Thoracic aorta (tissue), 2 donors: ENCODE measurements at places on chromosomes 12 and 14. TPM values are rescaled to one million over a fixed set of nuclear protein-coding genes. Genes with fewer than 3 reads are reported as not detected.

- no peaks in the 10 kb centered on the region for H3K27me3 ChIP-seq
- no peak overlapping the region for H3K4me3 ChIP-seq
- H3K36me3 ChIP-seq = no peaks in the 10 kb centered on the region
- H3K4me1 ChIP-seq = no peaks in the 10 kb centered on the region
- H3K27ac ChIP-seq = no peak overlapping the region
- DNase-seq = no peak
Observed at GRCh38 chr12:79059557-79059956, 195.0 kb downstream of the SYT1 start.

GRCh38 chr12:106704081-106704480 is 70.4 kb upstream of the RIC8B start:
- H3K27ac ChIP-seq = no peak overlapping the region
- no peak for DNase-seq
- no peaks in the 10 kb centered on the region for H3K36me3 ChIP-seq
- no peaks in the 10 kb centered on the region for H3K4me1 ChIP-seq
- H3K4me3 ChIP-seq = no peak overlapping the region

GRCh38 chr12:93108985-93109384 is 179.9 kb upstream of the EEA1 start:
- H3K4me3 ChIP-seq = no peak overlapping the region
- no peak overlapping the region for H3K27ac ChIP-seq
- H3K36me3 ChIP-seq = no peaks in the 10 kb centered on the region
- H3K27me3 ChIP-seq = no peaks in the 10 kb centered on the region
- DNase-seq = no peak

DNA sequence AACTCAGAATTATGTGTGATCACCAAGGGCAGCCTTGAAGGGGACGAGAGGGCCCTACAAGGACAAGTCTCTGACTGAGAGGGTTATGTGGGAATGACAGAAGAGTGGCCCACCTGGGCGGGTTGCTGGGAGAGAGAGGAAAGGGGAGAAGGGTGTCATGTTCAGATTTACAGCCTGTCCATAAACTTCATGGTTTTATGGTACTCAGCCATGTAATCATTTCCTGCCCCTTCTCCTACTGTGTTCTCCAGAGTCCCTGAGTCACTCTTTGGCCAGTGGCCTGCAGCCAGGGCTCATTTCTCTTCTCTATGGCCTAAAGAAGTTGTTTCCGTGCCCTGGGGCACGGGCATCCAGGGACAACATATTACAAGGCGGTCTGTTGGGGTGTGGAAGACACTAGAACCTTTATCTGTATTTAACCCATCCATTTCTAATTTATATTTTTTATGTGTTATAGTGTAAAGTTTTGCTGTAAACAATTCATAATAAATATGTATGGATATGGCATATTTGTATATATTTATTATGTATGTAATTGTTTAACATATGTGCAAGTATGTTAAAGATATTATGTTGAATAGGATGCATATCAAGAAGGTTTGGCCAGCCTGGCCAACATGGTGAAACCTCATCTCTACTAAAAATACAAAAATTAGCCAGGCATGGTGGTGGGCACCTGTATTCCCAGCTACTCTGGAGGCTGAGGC is 26.9 kb downstream of the DDX47 start:
- H3K36me3 ChIP-seq = no peaks in the 10 kb centered on the region
- H3K4me3 ChIP-seq = no peak overlapping the region
- H3K27me3 ChIP-seq = no peaks in the 10 kb centered on the region
- peak overlapping the region; percentile 60 for H3K27ac ChIP-seq
- DNase-seq = peak; percentile 51

DNA sequence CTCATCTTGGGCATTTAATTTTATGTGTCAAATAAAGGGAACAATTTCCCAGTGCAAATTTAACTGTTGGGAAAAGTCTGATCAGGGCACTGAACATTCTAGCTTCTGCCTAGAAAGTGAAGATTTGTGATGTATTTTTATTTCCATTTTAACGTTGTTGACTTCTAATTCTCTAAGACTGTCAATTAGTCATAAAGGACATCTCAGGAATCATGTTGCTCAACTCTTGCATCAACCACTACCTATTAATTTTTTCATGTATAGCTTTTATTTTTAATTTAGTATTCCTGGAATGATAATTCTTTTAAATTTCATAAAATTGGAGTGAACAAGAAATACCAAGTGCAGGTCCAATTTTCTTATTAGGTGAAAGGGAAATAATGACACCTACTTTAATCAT is 87.9 kb upstream of the METAP2 start:
- peak overlapping the region; percentile 80 for H3K4me3 ChIP-seq
- DNase-seq = no peak
- peaks cover 35% of the 10 kb centered on the region for H3K4me1 ChIP-seq
- H3K27me3 ChIP-seq = no peaks in the 10 kb centered on the region

SIX4 gene
- total RNA-seq = 6.4 TPM
